ENCODE measurements at places on chromosomes 7 and 10.

DNA sequence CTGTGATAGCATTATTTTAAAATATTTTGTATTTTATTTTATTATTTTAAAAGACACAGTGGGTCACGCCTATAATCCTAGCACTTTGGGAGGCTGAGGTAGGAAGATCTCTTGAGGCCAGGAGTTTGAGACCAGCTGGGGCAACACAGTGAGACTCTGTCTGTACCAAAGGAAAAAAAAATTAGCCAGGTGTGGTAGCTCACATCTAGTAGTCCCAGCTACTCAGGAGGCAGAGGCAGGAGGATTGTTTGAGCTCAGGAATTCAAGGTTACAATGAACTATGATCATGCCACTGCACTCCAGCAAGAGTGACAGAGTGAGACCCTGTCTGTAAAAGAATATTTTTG lies 37.1 kb downstream of the FBXL13 start:
- DNase-seq = no peak

- DNase-seq = no peak
These were observed 636.4 kb downstream of the KCNMA1 start for GRCh38 chr10:77001206-77001605.

GRCh38 chr10:89278034-89278535 lies 23.8 kb upstream of the IFIT2 start:
- DNase-seq = no peak

- DNase-seq = no peak
These were observed 2.0 kb downstream of the REPIN1 start for GRCh38 chr7:150370612-150371071.

DNA sequence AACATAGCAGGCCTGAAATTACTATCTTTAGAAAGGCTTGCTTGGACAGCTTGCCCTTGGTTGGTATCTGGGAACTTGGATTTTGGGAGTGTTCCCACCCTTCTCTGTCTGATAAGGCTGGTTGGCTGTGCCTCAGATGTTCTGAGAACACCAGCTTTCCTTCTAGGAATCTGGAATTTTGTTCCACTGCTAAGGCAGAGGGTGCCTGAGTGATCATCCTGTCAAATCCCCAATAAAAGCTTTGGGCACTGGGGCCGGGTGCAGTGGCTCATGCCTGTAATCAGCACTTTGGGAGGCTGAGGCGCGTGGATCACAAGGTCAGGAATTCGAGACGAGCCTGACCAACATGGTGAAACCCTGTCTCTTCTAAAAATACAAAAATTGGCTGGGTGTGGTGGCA lies 5.0 kb downstream of the TRUB1 start:
- no peak for DNase-seq

DNA sequence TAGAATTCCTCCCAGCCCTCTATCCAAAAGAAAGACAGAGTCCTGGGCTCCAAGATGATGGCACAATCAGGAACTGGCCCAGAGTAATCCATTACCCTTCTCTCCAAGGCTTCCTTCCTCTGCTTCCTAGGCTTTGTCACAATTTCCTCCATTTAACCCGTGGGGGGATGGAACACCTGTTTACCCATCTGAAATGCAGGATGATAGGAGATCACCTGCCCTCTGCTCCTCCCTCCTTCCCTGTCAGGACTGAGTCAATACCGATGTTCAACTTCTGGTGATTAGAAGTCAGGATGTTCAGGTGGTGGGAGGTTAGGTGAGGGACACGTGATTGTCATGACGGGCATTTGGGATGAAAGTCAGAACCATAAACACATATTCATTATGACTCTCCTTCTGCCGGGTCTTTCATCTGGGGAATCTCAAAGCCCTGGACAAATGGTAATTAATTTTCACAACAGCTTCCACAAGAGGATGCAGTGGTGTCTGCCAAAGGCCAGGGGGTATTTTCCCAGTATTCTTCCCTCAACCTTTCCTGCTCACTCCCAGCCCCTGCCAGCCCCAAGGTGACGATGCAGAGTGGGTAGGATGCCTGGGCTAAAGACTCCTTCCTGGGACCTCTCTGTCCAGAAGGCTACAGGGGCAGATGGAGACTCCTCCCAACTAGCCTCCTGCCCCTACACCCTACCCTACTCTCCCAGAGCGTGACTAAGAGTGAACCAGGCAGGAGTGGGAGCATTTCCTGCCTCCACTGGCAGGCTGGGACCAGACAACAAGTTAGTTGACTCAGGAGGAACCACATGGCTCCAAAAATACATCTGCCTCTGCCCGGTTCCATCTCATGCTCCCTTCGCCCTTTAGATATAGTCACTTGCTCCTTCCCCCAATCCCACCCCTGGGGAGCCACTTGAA lies 27.9 kb downstream of the DUSP5 start:
- no peak for DNase-seq

GRCh38 chr7:128986609-128987008 lies 48.9 kb downstream of the IRF5 start:
- DNase-seq = no peak
